NCI-H1436 treated with DMSO at 0.1 percent for 48 hours (cell line): ENCODE measurements at places on chromosomes 1 and 21.

GRCh38 chr1:89844241-89844807, 23.5 kb downstream of the LRRC8D start:
- no peak for DNase-seq

DNA sequence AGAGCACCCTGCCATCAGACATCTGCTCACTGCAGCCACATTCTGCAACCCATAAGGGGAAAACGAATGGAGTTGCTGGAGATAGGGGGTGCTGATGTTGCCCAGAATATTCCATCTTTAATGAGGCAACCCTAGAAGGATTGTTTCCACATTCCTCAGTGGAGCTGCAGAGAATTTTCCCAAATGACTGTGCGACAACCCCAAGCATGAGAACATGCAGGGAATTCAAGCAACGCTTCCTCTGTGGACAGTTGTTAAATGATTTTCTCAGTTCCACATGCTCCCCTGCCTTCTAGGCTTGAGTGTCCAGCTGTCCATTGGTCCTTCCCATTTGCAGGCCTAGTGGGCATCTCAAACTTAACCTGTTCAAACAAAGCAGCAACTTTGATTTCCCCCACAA, 20.5 kb upstream of the UBL4B start:
- DNase-seq, result no peak

GRCh38 chr1:185440877-185441276, 123.8 kb upstream of the IVNS1ABP start:
- no peak for DNase-seq

GRCh38 chr1:19800076-19800804, 524 bp upstream of the TMCO4 start:
- DNase-seq, result no peak

DNA sequence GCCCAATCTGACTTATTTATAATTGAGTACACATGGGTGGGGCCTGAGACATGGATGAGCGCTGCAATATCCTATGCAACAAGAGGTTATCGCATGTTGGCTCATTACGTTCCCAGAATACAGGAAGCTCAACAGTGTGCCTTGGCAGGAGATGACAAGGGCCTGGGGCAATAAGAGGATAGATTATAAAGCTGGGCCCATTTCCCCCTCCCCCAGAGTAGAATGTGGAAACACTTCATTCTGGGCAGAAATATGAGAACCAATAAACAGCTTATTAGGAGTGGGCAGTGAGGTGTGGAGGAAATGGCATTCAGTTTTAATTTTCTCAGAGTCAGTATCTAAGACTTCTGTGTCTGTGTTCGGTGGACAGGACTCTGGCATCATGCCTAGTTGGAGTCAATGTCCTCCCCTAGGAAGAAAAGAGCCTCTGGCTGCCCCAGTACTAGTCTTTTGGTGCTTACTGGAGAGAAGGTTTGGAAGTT, 92.8 kb downstream of the PIK3R3 start:
- DNase-seq, result peak; percentile 4

- DNase-seq, result no peak
These were observed 113.5 kb downstream of the OMA1 start for GRCh38 chr1:58432851-58433668.

DNA sequence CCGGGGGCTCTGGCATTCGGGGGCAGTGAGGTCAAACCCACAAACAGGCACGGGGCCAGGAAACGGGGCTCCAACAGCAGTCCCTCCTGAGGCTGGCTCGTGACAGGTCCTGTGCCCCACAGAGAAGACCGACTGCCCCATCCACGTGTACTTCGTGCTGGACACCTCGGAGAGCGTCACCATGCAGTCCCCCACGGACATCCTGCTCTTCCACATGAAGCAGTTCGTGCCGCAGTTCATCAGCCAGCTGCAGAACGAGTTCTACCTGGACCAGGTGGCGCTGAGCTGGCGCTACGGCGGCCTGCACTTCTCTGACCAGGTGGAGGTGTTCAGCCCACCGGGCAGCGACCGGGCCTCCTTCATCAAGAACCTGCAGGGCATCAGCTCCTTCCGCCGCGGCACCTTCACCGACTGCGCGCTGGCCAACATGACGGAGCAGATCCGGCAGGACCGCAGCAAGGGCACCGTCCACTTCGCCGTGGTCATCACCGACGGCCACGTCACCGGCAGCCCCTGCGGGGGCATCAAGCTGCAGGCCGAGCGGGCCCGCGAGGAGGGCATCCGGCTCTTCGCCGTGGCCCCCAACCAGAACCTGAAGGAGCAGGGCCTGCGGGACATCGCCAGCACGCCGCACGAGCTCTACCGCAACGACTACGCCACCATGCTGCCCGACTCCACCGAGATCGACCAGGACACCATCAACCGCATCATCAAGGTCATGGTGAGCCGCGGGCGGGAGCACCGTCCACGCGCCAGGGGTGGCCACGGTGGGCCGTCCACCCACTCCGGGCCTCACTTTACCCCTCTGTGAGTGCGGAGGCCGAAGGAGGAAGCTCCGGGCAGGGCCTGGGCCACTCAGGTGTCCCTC, 14.2 kb downstream of the COL6A2 start:
- no peak for DNase-seq

- no peak for DNase-seq
These were observed 1.3 kb upstream of the ZBTB7B start for GRCh38 chr1:155001425-155001674.

- no peak for DNase-seq
These were observed 19.9 kb upstream of the EVI5 start for GRCh38 chr1:92804721-92805201.

DNA sequence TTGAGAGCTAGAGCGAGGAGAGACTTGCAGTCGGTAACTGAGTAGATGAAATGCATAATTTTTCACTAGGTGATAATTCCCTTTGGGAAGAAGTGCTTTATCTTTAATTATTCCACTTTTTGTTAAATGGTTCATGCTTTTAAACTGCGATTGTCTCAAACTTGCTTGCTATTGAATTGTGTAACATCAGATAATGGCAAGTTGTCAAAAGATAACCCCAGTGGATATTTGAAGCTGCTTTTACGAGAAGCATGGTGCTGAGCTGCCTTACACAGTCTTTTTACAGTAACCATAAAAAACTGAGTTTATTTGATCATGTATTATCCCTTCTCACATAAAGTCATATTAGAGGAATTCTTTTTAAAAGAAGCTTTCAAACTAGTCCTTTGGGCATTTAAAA, 30.2 kb downstream of the TMEM50B start:
- DNase-seq, result no peak

DNA sequence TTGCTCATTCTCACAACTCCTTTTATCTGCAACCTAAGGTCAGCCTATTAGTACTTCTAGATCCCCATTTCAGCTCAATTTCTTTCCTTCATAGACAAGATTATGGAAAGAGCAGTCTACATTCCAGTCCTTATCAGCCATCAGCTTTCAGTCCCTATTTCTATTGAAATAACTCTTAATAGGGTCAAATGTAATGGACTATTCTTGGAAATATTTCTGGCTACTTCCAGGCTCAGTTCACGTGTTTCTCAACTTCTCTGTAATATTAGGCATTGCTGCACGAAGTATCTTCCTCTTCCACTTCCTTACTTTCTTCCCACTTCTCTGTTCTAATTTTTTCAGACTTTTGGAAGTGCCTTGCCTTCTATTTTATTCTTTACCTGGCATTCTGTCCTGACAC, 232.9 kb upstream of the USP25 start:
- DNase-seq, result no peak

- no peak for DNase-seq
These were observed 65.5 kb upstream of the WNT4 start for GRCh38 chr1:22208268-22208972.

DNA sequence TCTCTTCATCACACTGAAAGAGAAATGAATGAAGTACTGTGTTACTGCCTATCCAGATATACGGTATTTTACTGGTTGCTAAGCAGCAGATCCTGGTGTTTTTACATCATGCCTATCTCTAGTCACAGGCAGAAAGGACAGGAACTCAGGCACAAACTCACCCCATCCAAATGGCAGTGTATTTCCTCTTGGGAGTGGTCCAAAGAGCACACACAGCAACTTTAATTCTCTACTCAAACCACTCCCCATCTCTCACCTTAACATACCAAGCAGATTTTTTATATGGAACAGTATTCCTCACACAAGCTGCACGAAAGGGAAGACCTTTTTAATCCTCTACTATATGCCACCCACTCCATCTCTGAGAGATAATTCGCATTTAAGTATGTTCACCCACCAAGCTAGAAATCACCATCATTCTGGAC, 27.3 kb downstream of the EIF4G3 start:
- no peak for DNase-seq

GRCh38 chr1:27931759-27932158, 3.0 kb upstream of the SMPDL3B start:
- DNase-seq, result no peak

- no peak for DNase-seq
These were observed 1.1 kb downstream of the CHML start for GRCh38 chr1:241638909-241639622.

DNA sequence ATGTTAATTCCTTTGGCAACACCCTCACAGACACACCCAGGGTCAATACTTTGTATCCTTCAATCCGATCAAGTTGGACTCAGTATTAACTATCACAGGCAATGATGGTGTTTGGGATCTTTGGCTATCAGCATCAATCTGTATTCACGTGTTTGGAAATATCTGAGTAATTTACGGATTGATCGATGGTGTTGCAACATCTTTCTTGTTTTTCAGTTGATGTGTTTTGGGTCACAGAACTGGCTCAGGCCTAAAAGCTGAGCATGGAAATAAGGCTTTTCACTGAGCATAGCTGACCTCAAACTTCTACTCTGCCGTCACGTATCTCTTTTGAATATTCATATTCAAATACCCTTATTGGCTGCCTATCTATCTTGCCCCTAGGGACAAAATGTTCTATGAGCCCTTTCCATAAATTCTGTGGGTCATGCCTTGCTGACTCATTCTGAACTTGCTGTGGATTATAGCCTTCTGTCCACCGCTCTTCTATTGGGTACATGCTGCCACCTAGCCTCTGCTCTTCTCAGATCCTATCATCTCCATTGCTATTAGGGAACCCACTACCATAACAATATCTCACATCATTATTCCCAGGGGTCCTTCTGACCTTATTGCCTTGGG, 156.0 kb downstream of the PDE4B start:
- DNase-seq, result no peak

- no peak for DNase-seq
These were observed 161.8 kb downstream of the PCBP3 start for GRCh38 chr21:45805321-45805720.

DNA sequence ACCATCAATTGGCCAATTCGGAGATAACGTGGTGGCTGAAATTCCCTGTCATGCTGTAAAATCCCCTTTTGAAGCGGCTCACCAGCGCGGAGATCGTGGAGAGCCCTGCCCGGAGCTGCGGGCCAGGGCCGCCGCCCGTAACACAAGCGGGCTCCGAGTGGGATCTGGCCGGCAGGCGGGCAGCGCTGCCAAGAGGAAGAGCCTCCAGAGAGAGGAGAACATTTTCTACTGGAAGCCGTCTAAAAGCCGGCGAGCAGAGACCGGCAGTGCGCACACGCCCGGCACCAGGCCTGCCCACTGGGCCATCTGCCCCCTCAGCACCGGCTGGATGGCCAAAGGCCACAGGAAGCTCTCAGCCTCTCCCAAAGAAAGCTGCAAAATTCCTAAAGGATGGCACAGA, 15.5 kb downstream of the SSBP3 start:
- DNase-seq, result no peak

- DNase-seq, result no peak
These were observed 1242.1 kb downstream of the PLA2G4A start for GRCh38 chr1:188070848-188071247.

DNA sequence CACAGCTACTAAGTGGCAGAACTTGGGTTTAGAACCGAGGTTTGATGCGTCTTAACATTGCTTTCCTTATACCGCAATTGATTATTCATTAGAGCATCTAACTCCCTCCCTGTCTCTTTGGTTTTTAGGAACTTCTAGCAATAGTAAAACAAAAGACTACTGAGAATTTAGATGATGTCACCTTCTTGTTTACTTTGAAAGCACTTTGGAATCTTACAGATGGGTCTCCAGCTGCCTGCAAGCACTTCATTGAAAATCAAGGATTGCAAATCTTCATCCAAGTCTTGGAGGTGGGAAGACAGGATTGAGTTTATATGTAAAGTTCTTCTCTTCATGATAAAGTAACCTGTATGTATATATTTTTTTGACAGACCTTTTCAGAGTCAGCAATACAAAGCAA, 35.0 kb downstream of the ZYG11A start:
- no peak for DNase-seq

- DNase-seq, result no peak
These were observed 122.7 kb downstream of the UCHL5 start for GRCh38 chr1:192936313-192937018.

DNA sequence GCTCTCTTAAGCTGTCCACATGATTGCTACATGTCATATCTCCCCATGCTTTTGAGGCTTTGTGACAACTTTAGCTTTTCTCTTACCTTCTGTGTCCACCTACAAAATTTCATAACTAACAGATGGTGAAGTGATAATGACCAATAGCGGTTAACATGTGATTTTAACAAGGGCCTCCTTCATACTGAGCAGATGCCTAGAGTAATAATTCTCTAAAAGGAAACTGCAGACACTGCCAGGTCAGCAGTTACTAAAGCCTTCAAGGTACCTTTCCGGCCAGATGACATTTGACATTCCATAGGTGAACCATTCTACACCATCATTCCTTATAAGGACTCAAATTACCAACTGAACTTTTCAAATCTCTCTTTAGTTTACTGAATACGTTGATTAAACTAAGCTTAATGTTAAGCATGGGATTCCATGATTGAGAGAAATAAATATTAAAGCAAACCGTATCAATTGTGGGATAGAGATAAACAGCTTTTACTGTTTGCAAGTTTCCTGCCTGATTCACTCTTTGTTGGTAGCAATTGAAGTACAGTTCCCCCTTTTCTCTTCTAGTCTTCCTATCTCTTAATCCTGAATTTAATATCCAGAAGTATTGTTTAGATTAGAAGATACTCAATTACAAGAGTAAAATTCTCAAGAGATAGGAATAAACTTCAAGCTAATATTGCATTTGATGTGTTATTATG, 205.1 kb downstream of the PLA2G4A start:
- DNase-seq, result no peak

DNA sequence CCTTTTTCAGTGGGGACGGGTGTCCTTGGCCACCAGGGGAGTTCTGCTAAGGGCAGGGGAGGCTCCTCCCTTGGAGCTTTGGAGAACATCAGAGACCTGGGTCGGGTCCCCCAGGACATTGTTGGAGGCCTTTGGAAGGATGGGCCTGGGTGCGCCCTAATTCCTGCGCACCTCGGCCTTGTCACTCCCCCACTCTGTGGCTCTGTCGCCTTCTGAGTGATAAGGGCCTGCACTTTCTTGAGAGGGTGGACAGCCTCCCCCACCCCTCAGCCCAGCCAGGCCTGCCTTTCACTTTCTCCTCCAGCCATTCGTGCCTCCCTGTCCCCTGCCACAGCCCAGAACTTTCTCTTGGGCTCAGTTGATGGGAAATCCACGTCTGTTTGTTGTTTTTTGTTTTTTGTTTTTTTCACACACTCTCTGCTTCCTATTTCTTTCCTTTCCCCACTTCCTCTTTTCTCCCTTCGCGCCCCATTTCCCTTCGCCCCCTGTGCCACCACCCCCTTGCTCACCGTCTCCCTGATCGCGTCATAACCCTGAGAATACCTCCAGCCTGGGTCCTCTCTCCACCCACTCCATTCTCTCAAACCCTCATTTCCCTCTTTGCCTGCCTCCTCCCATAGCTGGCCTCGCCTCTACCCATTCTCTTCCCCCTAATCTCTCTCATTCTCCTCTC, 85.6 kb downstream of the PAX7 start:
- no peak for DNase-seq
